ENCODE measurements at places on chromosomes 3 and 15.

GRCh38 chr3:58562498-58562897 lies 14.7 kb downstream of the FAM107A start:
- DNase-seq = no peak

- DNase-seq = no peak
Observed at GRCh38 chr15:49035825-49036224, 10.4 kb downstream of the SECISBP2L start.

DNA sequence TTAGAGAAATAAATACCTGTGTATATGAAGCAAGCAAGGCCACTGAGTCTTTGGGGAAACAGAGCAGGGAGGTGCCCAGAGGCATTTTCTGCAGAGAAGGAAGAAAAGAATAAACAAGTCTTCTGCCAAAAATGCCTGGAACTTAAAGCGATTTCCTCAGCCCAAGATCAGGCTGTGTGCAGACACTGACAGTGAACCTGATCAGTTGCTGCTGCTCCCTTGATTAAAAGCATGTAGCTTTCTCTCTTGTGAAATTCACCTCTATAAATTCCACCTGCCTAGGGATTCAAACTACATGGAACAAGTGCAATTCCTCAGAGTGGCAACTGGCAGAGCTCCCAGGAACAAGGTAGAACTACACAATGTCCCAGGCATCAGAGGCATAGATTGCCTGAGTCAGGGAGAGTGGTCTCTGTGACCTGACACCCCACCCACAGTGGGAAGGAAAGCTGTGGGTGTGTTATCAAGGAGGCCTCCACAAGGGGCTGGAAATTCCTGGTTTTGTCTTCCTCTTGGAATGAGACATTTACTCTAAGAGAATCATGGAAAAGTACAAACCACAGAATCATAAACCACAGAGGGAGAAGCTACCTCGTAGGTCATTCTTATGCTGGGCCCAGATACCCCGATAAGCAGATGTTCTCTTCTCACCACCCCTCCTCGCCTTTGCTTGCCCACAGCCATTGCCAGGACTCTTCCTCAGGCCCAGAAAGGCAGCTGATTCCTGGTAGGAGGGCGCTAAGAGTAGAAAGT lies 1.8 kb upstream of the ZBTB38 start:
- no peak for DNase-seq

- no peak for DNase-seq
Observed at GRCh38 chr15:58473724-58474123, 41.9 kb downstream of the LIPC start.

GRCh38 chr15:31957581-31957980 lies 72.7 kb upstream of the CHRNA7 start:
- DNase-seq = no peak

DNA sequence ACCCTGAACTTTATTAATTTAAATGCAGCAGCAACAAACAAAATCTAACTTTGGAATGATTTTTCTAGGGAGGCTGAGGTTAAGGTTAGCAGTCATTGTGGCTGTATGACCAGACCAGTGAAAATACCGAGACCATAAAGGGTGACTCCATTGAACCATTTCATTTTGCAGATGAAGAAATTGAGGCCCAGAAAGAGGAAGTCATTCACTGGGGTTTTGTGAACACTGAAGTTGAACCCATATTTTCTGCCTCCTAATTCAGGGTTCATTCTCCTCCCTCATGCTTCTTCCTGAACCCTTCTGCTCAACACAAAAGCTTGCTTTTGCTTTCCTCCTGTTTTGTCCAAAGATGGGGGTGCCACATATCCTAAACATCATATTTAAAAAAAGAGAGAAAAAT lies 65.8 kb upstream of the PLCL2 start:
- DNase-seq = no peak

- DNase-seq = no peak
Observed at GRCh38 chr15:71530116-71530515, 280.2 kb upstream of the NR2E3 start.

- DNase-seq = no peak
Observed at GRCh38 chr15:90151989-90152645, 49.0 kb upstream of the SEMA4B start.

- DNase-seq = no peak
Observed at GRCh38 chr3:159418571-159419526, 569.8 kb upstream of the IL12A start.

DNA sequence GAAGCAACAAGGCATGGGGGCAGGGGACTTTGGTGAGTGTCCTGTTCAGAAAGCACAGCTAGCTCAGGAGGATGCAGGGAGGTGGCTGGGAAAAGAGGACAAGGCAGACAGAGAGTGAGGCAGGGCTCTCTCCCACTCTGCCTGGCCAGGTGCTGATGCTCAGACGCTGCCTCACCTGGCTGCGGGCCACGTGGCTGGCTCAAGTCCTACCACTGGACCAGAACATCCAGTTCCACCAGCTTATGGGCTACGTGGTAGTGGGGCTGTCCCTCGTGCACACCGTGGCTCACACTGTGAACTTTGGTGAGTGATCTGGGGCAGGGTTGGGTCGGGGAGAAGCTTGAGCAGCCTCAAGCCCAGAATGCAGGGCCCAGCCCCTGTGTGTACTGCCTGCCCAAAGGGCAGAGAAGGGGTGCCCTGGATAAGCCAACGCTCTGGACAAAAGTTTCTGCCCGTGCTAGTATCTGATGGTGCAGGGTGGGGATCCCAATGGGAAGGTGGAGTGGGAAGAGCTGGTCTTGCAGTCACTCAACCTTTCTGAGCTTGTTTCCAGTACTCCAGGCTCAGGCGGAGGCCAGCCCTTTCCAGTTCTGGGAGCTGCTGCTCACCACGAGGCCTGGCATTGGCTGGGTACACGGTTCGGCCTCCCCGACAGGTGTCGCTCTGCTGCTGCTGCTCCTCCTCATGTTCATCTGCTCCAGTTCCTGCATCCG lies 20.9 kb downstream of the NOX5 start:
- no peak for DNase-seq

GRCh38 chr3:175316799-175317198 lies 457.7 kb downstream of the NAALADL2 start:
- DNase-seq = no peak

Measured in activated CD4-positive, CD25-positive, alpha-beta regulatory T cell treated with anti-CD3 and anti-CD28 coated beads, Interleukin-2, amount 50 U/mL, for 16 hours (primary cell).